ENCODE measurements at places on chromosomes 1 and 21.
A peak's percentile ranks its signal among the peaks of the same experiment; 100 is the strongest.

DNA sequence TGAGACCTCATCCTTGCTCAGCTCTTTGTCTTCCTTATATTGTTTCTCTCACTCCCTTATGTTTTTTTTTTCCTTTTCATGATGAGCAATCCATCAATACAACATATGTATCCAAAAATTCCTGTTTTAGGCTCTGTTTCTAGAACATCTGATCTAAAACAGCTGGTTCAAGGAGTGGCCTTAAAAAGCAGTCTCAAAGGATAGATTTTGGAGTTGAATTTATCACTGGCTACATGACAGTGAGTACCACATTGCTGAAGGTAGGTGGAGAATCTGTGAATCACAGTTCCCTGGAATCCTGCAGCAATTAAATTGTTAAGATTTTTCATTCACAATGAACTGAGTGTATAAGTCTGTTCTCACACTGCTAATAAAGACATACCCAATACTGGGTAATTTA, 155.8 kb upstream of the ADAMTS5 start:
- DNase-seq: no peak

GRCh38 chr1:209484429-209484828, 99.1 kb upstream of the CAMK1G start:
- no peak for DNase-seq

- DNase-seq: no peak
These were observed 10.6 kb downstream of the PADI1 start for GRCh38 chr1:17215545-17215890.

DNA sequence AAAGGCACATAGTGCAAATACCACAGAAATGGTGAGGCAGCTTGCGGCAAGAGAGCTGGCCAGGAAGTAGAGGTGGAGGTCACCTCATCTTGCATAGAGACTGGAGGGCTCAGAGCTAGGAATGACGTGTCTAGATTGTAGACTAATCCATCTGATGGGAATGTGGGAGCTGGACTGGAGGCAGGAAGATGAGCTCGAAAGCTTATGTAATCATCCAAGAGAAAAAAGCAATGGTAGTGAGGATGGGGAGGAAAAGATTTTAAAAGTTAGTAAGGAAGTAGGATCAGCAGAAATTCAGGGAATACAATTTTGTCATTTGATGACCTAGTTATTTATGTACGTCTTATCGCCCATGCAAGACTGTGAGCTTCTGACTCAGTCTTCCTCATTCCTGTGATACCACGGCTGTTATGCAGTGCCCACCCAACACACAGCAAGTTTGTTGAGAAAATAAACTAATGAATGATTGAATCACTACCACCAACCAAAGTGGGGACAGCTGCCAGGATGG, 123.9 kb downstream of the RRAGC start:
- DNase-seq: no peak

GRCh38 chr1:90780981-90781380, 63.9 kb upstream of the BARHL2 start:
- no peak for DNase-seq

DNA sequence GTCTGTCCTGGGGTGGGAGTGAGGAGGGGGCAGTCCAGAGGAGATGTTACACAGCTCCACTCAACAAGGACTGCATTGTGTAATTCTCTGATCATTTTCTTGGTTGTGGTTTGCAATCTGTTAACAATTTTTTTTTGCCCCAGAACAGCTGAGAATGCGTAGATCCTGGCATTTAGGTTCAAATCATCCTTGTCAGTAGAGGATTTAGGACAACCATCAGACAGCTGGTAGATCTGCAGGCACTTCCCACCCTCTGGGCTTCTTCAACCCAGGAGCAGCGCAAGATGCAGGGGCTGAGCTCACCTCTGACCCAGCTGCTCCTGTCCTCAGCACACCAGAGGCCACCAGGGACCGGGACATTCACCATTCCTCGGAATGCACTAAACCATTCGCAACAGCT, 13.5 kb downstream of the BCAR3 start:
- DNase-seq: no peak

GRCh38 chr1:11521582-11522399, 42.8 kb downstream of the DISP3 start:
- no peak for DNase-seq

DNA sequence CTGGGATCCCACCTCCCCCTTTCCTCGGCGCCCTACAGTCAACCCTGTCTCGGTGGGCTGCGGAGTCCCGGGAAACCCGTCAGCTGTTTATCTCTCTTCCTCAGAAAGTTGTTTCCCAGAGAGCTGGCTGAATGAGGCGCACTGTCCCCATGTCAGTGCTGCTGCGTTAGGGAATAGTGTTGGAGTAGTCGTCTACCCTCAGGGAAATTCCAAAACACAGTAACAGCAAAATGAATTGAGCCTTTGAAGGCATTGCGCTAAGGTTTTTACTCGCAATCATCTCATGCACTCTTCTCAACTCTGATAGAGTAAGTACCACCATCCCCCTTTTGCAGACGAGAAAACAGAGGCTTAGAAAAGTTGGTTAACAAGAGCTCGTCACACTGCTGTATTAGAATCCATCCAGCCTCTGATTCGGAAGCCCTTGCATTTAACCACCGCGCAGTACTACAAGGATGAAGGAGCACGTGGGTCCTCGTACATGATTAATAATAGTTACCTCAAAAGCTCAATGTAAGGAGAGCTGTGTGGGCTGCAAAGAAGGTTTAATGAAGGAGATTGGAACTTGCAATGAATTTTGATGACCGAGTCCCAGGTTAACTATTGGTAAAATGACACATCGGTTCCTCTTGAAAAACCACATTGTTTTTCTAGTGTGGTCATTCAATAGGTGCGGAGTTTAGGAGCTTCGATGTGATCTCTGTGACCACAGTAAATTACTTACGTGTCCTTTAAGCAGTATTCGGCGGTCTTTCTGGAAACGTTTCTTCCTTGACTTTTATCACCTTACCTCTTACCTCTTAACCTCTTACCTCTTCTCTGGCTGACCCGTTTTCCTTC, 788 bp upstream of the EDEM3 start:
- peak; percentile 24 for DNase-seq

DNA sequence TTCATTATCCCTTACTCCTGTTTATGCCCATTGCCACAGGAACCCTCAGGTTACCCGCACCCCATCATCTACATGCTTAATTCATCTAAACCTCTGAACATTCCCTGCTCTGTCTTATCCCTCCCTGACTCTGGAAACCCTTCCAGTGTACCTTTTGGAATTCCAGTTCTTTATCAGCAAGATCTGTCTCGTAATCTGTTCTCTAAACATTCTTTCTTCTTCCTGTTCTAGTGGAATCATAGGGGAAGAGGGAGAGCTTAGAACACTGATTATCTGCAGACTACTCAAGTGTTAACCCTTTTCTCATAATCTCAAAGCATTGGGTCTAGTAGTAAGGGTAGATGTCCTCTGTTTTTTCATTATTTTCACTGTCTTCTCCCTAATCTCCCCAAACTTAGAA, 159.8 kb downstream of the PIK3R3 start:
- no peak for DNase-seq

DNA sequence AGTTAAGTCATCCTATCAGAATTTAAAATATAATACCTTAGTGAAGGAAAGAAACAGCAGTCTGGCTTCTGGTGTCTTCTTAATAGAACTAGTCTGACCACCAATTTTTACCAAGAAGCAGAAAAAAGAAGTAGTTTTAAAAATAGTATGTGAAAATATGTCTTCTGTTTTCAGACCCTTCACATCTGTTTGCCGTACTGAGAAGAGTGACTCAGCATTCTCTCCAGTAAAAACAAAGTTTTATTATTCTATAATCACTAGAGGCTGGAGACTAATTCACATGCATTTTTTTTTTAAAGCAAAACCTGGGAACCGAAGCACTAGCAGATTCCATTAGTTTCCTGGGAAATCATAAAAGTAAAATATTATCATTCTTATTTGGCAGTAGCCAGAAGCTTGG, 163.8 kb downstream of the COL24A1 start:
- no peak for DNase-seq

DNA sequence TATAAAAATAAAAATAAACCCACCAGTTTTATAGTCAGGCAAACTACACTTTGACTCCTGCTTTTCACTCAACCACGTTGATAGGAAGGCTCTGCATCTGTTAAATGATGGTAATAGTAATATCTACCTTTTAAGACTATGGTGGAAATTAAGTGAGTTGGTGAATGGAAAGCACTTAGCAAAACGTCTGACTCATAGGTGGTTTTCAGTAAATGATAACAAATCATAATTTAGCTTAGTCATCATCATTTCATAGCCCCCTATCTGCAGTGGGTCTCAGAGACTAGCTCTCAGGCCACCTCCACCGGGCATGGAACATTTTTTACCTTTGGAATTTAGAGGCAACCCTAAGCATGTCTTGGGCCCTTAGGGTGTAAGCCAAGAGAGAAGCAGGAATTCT, 160.0 kb downstream of the PDE4B start:
- DNase-seq: no peak

- DNase-seq: no peak
These were observed 5.7 kb downstream of the SLC35A3 start for GRCh38 chr1:99975529-99975928.

DNA sequence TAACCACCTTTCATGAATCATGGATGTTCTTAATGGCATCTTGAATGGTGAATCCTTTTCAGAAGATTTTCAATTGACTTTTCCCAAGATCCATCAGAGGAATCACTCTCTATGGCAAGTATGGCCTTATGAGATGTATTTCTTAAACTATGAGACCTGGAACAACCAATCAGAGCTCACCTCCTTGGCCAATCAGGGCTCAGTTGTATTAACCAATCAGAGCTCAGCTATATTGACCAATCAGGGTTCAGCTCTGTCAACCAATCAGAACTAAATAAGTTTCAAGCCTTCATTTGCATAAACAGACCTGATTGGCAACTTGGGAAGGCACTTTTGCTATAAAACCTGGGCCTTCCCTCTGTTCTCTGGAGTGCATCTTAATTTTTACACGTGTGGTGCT, 13.6 kb upstream of the FAM3B start:
- DNase-seq: no peak

- DNase-seq: peak; percentile 57
These were observed 43.4 kb upstream of the COL6A2 start for GRCh38 chr21:46054451-46054881.

- no peak for DNase-seq
These were observed 9.2 kb upstream of the FNBP1L start for GRCh38 chr1:93438716-93439115.

GRCh38 chr1:243903041-243903440, 53.0 kb upstream of the AKT3 start:
- DNase-seq: no peak

GRCh38 chr1:1219341-1219740, 5.4 kb upstream of the TNFRSF4 start:
- no peak for DNase-seq

DNA sequence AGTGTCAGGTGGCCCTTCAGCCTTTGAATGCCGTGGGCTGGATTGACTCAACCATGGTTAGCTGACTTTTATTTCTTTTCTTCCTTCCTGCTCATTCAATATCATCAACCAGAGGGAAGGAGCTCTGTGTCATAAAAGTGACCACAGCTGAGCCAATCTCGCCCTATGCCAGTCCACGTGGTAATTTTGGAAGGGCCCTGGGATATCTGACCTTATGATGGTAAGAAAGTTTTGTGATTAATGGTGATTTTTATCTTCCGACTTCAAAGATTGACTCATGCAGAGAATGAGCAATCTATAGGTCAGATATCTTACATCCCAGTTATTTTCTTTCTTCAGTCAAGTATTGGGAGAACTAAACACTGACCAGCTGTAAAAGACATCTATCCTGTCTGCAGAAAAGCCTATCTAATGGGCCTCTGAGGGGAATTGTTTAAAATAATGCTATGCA, 170.3 kb downstream of the ZC3H11B start:
- no peak for DNase-seq

DNA sequence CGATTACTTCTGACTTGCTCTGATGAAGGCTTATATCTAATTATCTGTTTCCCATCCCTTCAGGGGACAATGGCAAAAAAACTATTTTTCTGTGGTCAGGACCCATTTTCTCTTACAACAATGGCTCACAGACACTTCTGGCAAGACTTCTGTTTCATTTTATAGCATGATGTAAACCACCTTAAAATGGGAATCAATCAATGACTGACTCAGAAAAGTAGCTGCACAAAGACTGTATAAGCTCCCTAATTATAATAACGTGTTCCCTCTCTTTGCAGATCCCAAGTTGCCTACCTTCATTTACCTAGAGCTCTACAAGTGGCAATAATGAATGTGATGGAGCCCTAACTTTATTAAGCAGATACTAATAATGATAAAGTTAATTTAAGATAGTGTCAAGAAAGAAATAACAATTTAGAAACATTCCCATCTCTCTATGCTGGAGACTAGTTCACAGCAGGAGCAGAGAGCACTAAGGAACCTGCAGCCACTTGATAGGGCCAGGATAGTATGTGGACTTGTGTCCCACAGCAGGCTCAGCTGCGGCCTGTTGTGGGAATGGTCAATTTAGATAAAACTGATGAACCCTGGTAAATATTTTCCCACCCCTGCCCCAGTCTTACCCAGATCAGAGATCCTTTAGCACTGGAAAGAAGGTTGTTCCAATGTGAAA, 538 bp downstream of the GBP2 start:
- DNase-seq: no peak

GRCh38 chr1:169070547-169070946, 35.9 kb upstream of the ATP1B1 start:
- no peak for DNase-seq

GRCh38 chr1:79792219-79792930, 785.8 kb upstream of the ADGRL4 start:
- no peak for DNase-seq

- DNase-seq: no peak
These were observed 188.0 kb upstream of the C21orf91 start for GRCh38 chr21:18007121-18007520.

- DNase-seq: no peak
These were observed 82.5 kb downstream of the DESI2 start for GRCh38 chr1:244735404-244735803.

GRCh38 chr1:41305576-41306363, 55.5 kb upstream of the FOXO6 start:
- peak; percentile 72 for DNase-seq

- no peak for DNase-seq
These were observed 39.0 kb upstream of the RUNX3 start for GRCh38 chr1:24968941-24969585.

- DNase-seq: no peak
These were observed 43.3 kb upstream of the PUM1 start for GRCh38 chr1:31108861-31109260.

- no peak for DNase-seq
These were observed 28.9 kb upstream of the RGS1 start for GRCh38 chr1:192546596-192547190.

DNA sequence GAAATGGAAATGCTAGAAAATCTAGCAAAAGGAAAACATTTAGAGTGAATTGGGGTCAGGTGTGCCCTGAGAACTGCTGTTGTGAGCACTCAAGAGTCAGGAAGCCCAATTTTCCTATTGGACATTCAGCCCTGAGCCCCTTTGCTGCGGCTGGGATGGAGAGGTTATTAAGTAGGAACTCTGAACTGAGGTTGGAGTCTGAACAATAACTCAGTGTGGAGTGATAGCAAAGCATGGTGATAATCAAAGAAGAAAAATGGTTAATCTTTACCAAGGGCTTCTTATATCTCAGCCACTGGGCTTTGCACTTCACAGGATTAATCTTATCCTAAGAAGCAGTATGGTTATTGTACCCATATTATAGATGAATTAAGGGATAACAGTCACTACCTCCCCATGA, 52.0 kb downstream of the TMCO4 start:
- no peak for DNase-seq
